ENCODE measurements at places on chromosomes 12 and 14. TPM values are rescaled to one million over a fixed set of nuclear protein-coding genes. Genes with fewer than 3 reads are reported as not detected.

The RASAL1 gene
- not detected for total RNA-seq

The KLRC2 gene
- total RNA-seq, result not detected

The CSRP2 gene
- total RNA-seq, result 26.7 TPM

The CBX5 gene
- 38.3 TPM for total RNA-seq

The CDK17 gene
- 49.1 TPM for total RNA-seq

The OR4K1 gene
- total RNA-seq, result not detected

The CMTM5 gene
- total RNA-seq, result 0.49 TPM

The TAS2R31 gene
- total RNA-seq, result 13.6 TPM

The TTC9 gene
- 0.45 TPM for total RNA-seq

The BDKRB2 gene
- 7.4 TPM for total RNA-seq

DNA sequence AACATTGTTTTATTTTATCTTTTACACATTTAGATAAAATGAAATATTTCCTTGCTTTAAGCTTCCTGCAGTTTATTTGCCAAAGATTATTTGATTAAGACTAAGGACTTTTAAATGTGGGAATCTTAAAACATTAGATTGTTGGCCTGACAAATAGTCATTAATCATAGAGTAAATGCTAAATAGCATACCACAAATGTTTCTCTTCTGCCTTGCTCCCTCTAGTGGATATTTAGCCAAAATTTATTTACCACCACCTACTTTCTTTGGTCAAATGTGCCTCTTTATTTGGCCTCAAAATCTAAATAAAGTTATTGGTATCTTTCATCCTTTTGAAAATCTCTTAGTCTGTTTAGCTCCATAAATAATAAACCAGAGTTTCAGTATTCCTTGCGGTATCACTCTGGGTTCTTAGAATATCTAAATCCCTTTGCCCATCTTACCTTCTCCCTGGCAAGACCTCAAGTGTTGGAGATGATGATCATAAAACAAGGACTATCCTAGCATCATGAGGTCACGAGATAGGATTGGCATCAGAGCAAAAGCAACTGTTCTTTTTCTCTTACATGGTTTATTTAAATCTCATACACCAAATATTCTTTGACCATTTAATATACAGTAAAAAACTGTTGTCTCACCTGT lies 150.6 kb upstream of the AEBP2 start:
- peak; percentile 74 for DNase-seq

DNA sequence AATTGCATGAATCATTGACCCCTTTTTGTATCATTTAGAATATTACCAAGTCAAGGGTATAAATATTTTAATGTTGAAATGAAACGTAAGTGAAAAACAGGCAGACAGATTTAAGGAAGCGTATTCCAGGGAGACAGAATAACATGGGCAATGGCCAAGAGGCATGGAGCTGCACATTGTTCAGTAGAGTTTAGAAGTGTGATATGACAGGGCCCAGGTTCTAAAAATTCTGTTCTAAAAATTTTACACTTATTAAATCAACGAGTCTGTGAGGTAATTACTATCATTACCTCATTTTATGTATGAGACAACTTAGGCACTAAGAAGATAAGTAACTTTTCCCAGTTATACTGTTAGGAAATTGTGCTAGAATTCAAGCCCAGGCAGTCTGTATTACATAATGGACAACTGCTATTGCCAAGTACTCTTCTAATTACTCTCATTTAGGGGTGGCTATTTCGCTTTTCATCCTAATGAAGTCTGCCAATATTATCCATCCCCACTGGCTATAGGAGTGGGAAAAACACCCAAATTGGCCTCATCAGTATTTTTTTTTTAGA lies 103.2 kb upstream of the NAV3 start:
- DNase-seq, result no peak

DNA sequence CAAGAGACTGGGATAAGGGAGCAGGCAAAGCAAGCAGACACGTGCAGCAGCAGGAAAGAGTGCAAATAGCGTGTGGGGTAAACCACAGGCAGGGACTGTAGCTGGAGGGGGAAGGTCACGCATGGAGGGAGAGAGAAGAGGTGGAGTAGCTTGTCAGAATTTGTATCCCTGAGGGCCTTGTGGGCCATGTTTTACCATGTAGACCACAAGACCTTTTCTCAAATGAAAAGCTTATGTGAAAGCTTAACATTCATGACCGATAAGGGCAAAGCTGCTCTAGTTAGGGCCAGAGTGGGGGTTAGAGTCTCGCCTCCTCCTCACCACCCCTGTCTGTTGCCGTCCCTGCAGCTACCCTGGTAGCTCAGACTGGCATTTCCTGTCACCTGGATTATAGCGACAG lies 152.9 kb upstream of the E2F7 start:
- no peak for DNase-seq

DNA sequence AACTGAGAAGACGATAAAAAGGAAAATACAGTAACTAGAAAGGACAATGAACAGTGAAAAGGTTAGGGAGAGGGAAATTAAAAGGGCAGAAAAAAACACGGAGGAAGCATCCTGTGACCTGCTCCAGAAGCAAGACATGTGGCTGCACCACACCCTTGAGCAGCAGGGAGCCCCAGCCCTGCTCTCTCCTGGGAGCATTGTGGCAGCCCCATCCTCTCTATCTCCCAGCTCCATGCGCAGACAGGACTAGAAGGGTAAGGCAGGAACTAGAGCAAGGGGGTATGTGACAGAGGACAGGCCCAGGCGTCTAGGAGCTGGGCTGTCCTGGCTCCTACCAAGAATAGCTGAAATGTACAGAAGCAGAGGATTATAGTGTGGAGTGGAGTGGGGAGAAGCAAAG lies 38.6 kb upstream of the SMUG1 start:
- no peak for DNase-seq

GRCh38 chr14:61567838-61568571 lies 127.3 kb upstream of the HIF1A start:
- DNase-seq, result no peak

GRCh38 chr12:85759091-85759490 lies 77.1 kb downstream of the RASSF9 start:
- DNase-seq, result no peak

GRCh38 chr14:57245941-57246340 lies 22.8 kb downstream of the EXOC5 start:
- peak; percentile 34 for DNase-seq

- DNase-seq, result no peak
These were observed 166.9 kb upstream of the DIO3 start for GRCh38 chr14:101394374-101394773.

GRCh38 chr14:80475074-80475473 lies 263.8 kb upstream of the DIO2 start:
- peak; percentile 22 for DNase-seq

GRCh38 chr12:46227616-46228015 lies 41.2 kb downstream of the SLC38A1 start:
- DNase-seq, result peak; percentile 25

GRCh38 chr12:54017027-54017788 lies 8.4 kb downstream of the HOXC8 start:
- no peak for DNase-seq

- DNase-seq, result peak; percentile 94
These were observed 9.9 kb downstream of the GPRC5A start for GRCh38 chr12:12901158-12901791.

- DNase-seq, result peak; percentile 29
These were observed 1.6 kb downstream of the ERC1 start for GRCh38 chr12:992647-993046.

- no peak for DNase-seq
These were observed 79.2 kb upstream of the CLMN start for GRCh38 chr14:95398630-95399547.

Measured in fibroblast of the aortic adventitia (primary cell).